ENCODE measurements at places on chromosomes 7 and 10.

DNA sequence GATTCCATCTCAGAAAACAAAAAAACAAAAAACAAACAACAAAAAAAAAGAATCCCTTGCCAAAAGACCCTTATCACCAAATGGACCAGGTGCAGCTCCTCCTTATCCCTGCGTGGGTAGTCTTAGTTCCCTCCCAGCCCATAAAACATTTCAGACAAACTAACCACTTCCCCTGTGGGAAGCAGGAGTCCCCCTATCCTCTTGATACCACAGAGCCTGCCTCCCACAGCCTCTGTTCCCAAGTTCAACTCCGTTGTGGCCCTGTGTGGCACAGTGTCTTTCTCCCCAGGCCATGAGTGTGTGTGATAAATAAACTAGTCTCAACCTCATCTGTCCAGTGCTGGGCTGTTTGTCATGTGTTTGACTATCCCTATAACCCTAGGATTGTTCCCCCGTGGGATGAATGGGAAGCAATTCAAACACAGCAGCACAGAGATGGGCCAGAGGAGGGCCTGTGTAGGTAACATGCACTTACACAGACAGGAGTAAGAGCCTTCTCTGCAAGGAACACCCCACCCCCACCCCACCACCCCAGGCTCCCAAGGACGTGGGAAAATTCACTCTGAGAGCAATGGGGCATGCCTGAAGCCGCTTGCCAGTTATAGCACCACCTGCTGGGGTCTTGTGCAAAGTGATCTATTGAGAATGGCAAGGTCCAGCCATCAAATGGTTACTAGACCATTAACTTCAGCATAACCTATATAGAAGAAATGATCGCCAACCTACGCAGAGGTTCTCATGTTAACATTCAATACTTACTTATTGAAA, 147.1 kb upstream of the GHITM start:
- DNase-seq, result no peak

- DNase-seq, result no peak
Measured at GRCh38 chr7:98211221-98211675, at the start of gene BHLHA15. TSS of gene BHLHA15 (plus strand) at chr7:98211439. CDS start at chr7:98212310, 871 bp downstream.

DNA sequence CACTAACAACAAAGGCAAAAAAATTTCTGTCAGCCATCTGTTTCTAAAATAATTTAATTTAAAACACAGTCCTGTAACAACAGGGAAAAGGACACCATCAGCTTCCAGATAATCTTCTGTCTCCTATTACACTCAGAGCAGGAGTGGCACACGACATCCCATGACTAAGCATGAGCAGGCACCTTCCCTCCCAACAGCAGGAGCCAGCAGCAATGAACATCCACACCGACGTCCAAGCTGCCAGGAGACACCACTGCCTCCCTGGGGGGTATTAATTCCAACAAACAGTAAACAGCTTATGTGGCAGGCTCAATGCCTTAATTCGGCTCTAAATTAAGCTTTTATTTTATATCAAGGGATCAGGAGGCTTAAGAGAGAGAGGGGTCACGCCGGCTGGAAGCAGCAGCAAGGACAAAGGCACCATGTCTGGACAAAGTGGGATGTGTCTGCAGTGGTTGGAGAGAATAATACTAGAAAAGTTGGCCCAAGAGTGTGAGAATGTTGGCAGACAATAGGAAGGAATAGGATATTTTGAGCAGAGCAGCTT, 45.7 kb downstream of the KIAA1549 start:
- DNase-seq, result no peak

DNA sequence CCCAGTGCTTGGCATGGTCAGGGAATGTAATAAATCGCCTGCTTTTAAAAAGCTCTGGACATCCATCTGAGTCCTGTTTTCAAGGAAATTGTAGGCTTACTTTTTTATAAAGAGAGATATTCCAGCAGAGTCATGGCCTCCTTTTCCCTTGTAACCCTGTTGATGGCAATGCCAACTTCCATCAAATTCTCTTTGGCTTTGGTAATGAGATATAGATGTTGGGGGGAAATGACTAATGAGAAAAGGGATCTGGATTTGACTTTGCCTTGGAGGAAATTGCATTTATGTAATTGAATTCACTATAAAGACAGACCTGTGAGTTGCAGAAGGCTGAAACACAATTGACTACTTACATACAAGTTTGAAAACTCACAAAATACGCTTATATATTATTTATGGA, 347.5 kb downstream of the GPR158 start:
- DNase-seq, result no peak

- no peak for DNase-seq
Measured at GRCh38 chr10:118153287-118153686, 106.5 kb upstream of the RAB11FIP2 start.
